ENCODE measurements at places on chromosomes 5 and 9. TPM values are rescaled to one million over a fixed set of nuclear protein-coding genes. Genes with fewer than 3 reads are reported as not detected.

LCN2 gene
- 38.2 TPM for total RNA-seq

SHISAL2B gene
- total RNA-seq: not detected

FOXD4L5 gene
- total RNA-seq: 0.17 TPM

TOPORS gene
- total RNA-seq: 49.0 TPM

FAM221B gene
- total RNA-seq: not detected

ZNF618 gene
- 3.5 TPM for total RNA-seq

CD274 gene
- 20.7 TPM for total RNA-seq

CENPK gene
- total RNA-seq: 21.4 TPM

SEMA5A gene
- 13.7 TPM for total RNA-seq

PCDHA10 gene
- 12.3 TPM for total RNA-seq

IL33 gene
- 0.35 TPM for total RNA-seq

NUTM2G gene
- total RNA-seq: not detected

TSSK1B gene
- not detected for total RNA-seq

FAXDC2 gene
- not detected for total RNA-seq

DPH7 gene
- total RNA-seq: 29.9 TPM

TMEM171 gene
- total RNA-seq: 11.3 TPM

SPDL1 gene
- total RNA-seq: 35.1 TPM

SPINK13 gene
- total RNA-seq: 1.8 TPM

ENHO gene
- total RNA-seq: not detected

TTC23L gene
- not detected for total RNA-seq

PTGDS gene
- not detected for total RNA-seq

KLF9 gene
- 30.9 TPM for total RNA-seq

QSOX2 gene
- total RNA-seq: 9.2 TPM

GMCL2 gene
- total RNA-seq: not detected

AHRR gene
- total RNA-seq: 2.4 TPM

SGCD gene
- total RNA-seq: 0.35 TPM

MACROH2A1 gene
- total RNA-seq: 282 TPM

IL13 gene
- total RNA-seq: not detected

BAAT gene
- 0.94 TPM for total RNA-seq

SLC36A3 gene
- not detected for total RNA-seq

OMD gene
- not detected for total RNA-seq

DNAH5 gene
- total RNA-seq: 3.6 TPM

RNF183 gene
- total RNA-seq: 0.80 TPM

SLCO6A1 gene
- total RNA-seq: not detected

MZB1 gene
- total RNA-seq: not detected

TAS2R1 gene
- not detected for total RNA-seq

IFNA21 gene
- not detected for total RNA-seq

PROB1 gene
- total RNA-seq: 0.52 TPM

PCDHB6 gene
- total RNA-seq: 0.40 TPM

RNF224 gene
- total RNA-seq: 0.52 TPM

CLIC3 gene
- 1.9 TPM for total RNA-seq

SCGB3A2 gene
- total RNA-seq: not detected

PCDHGB5 gene
- total RNA-seq: 17.8 TPM

C5orf52 gene
- not detected for total RNA-seq

FOXD1 gene
- 7.3 TPM for total RNA-seq

NXNL2 gene
- total RNA-seq: 5.2 TPM

CD14 gene
- not detected for total RNA-seq

All from renal cortical epithelial cell (primary cell).